ENCODE measurements at places on chromosomes 3 and 15.

GRCh38 chr15:41860049-41860828, 21.6 kb downstream of the PLA2G4B start:
- DNase-seq: no peak

- no peak for DNase-seq
Observed at GRCh38 chr15:85532689-85533088, 152.3 kb downstream of the AKAP13 start.

DNA sequence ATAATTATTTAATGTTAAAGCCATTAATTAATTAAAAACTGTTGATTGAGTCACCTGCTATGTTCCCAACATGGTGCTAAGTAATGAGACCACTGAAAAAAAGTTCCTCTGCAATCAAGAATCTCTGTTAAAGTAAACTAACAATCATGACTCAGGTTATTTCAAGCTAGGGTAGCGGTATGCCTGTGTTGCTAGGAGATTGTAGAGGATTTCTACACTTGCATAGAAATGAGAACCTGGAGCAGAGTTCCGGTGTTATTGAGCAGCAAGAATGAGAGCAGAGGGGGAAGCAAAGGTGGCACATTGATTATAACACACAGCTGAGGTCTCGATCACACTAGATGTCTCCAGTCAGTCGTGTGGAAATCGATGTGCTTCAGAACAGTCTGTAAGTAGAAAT, 41.4 kb downstream of the C3orf85 start:
- DNase-seq: no peak

DNA sequence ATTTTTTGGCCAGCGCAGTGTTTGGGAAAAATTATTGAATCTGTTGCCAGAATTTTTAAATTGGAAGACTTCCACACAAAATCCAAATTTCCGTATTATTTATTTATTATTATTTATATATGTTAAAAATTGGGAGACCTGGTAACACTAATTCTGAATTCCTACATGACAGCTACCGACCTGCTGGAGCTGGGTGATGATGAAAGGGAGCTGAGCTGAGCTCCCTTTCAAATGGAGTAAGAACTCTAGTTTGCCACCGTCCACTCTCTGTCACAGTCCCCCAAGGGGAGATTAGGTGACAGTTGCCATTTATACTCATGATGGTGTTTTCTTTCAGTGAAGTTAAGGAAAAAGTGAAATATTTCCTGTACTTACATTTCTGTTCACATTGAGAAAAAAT, 1.4 kb downstream of the CRTC3 start:
- no peak for DNase-seq

DNA sequence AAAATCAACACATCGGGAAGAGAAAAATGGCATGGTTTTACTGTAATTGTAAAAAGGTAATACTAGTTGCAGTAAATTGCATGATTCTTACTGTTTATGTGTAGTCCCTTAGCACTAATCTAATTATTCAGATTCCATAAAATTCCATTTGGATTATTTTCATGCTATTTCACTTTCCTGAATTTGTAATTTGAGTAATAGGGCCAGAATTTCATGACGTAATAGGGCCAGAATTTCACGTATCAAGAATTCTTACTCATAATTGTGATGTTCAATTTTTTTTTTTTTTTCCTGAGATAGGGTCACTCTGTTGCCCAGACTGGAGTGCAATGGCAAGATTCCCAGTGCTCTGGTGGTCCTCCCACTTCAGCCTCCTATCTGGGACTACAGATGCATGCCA, 2.9 kb upstream of the U2SURP start:
- no peak for DNase-seq

DNA sequence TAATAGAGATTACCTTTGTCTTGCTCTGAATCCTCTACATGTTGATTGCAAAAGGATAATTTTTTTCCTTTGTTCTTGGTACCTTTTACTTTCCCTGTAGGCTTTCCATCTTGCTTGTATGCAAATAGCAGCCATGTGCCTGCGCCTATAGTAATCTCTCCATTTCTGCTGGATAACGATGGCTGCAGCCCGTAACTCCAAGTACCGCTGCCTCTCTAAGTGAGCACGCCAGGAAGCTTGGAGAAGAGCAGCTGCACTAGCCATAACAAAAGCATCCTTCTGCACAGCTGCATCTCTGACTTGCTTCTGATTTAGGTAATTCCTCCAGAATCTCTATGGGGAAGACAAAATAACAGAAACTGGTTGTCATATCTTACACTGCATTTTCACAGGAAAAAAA, 89.3 kb downstream of the NR2E3 start:
- DNase-seq: no peak

- DNase-seq: no peak
Observed at GRCh38 chr3:60217156-60217911, 1033.9 kb downstream of the FHIT start.

DNA sequence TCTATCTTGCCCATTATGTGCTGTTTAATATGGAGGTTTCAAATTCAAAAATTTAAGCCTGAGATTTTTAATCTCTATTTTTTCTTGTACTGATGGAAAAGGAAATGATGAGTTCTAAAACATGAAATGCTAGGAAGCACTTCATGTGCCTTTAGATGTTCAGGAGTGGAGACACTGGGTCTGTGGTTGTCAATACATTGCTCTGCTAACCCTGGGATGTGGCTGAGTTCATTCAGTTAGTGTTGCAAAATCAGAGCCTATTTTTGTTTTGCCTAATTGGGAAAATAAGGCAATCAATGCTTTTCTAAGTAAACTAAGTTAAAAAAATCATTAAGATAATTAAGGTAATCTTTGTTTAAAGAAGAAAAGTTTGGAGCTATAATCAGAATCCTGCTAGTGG, 83.1 kb downstream of the DIPK2A start:
- no peak for DNase-seq

Measured in hematopoietic multipotent progenitor cell (in vitro differentiated cells).